NCI-H524 (cell line): ENCODE measurements at places on chromosomes 1 and 21.

DNA sequence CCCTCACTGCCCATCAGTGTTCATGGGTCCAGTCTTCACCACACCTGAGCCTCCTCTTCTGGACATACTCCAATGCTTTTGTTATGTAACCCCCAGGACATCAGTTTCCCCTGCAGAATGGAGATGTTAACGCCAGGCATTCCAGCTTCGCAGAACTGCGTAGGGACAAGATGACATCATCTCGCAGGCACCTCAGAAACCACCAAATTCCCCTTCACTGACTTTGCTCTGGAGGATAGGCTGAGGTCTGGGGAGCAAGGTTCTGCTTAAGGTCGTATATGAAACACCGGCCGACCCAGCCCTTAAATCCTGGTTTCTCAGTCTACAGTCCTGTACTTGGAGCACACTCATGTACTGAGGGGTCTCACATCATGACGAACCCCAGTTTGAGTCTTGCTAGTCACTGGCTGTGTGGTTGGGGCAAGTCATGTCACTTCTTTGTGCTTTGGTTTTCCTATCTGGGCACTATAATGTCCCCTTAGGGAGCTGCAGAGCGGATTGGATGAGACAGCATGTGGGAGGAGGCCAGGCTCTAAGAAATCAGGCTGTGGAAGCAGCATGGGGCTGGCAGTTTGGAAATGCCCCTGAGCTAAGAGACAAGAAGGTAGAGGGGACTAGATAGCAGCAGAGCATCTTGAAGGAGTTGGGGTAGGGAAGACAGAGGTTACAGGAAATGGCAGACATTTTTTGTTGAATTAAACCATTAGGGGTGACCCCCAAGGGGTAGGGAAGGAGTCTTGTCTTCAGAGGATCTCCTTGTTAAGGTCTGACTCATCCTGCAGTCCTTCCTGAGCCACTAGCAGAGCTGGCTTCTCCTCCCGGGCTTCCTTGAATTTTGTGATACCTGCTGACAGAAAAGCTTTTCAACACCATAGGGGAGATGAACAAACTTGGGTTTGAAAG, 138.3 kb downstream of the FOXD2 start:
- DNase-seq: no peak

DNA sequence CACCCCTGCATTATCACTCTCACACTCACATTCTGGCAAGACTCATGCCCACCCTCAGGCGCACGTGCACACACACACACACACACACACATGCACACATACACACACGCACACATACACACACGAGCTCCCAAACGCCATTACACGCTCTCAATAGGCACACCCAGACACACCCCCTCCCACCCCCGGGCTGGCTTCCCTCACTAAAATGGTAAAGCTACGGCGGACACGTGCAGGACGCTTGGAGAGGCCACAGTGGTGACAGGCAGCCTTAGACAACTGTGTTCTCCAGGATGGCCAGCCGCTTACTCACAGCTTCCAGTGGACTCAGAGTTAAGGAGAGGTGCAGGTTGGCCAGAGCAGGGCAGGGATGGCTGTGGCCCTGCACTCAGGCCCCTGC, 10.1 kb downstream of the MATN1 start:
- no peak for DNase-seq

GRCh38 chr1:77829851-77830250, 50.4 kb downstream of the MIGA1 start:
- no peak for DNase-seq

DNA sequence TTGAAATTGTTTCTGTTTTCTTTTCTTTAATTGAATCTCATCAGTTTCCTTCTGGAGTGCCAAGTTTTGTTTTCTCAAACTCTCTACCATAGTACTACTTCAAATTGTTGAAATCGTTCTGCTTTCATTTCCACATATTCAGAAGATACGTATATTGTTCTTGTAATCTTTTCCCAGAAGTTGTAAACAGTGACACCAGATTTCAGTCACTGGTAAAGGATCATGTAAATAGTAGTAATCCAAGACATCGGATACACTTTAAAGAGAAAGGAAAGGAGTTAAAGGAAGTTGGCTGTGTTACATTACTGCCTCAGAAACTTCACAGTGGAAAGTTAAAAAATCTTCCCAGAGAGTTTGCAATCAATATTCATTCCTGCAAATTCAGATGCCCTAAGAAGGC, 67.5 kb downstream of the RGL1 start:
- no peak for DNase-seq

DNA sequence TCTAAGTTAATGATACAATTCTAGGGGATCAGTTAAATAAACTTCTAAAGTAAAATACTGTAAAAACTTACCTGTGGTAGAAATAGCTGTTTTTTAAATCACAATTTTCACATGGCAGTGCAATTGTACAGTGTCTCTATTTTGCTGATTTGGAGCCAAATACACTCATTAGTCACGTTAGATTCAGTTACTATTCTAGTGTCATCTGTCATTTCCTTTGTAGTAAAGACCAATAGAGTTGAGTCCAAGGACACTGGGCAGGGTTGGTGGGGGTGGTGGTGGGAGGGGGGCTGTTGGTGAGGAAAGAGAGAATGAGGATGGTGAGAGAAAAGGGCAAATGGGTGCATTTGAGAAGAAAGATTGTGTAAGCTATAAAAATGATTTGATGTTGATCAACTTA, 33.6 kb downstream of the CD55 start:
- no peak for DNase-seq

DNA sequence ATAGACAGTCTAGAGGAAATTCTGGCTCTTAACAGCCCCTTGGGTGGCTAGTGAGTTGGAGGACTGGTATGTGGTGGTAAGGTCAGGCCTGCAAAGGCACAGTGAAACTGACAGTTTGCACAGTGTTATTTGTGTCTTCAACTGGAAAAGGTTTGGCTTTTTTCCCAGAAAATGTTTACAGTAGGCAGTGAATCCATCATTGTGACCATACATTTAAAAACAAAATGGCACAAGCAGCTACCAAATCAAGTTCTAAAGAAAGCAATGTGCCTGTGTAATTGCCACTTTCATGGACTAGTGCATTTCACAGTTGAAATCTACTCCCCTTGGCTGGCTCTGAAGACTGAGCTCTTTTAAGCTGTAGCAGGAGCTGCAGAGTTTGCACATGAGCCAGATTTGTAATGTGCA, 24.8 kb downstream of the ATPAF1 start:
- no peak for DNase-seq

DNA sequence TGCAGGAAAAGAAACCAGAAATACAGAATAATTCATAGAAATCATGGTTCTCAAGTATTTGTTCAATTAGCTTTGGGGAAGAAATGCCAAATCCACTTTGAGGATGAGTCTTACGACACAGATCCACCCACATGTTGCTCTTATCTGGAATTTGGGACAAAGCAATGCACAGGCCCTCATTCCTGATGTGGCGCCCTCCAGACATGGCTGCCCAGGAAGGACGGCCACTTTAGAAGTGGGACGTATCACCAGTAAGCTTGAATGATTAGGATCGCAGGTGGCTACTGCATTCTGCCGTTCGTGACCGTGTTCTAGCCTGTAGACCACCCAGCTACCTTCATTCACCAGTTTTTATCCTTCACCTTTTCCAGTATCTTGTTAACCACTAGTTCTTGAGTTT, 20.1 kb upstream of the NCMAP start:
- DNase-seq: no peak

GRCh38 chr1:22376546-22376945, 75.1 kb upstream of the ZBTB40 start:
- DNase-seq: no peak

DNA sequence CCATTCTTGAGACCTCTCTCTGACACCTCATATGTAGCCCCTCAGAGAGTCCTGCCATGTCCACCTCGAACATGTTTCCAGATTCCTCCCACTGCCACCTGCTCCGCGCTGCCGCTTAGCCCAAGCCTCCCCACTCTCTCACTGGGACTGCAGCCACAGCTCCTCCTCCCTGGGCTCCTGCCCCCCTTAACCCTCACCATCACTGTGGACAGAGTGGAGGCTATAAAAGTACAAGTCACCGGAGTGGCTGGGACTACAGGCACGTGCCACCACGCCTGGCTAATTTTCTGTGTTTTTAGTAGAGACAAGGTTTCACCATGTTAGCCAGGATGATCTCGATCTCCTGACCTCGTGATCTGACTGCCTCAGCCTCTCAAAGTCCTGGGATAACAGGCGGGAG, 77.0 kb downstream of the VWA5B1 start:
- no peak for DNase-seq
